ENCODE measurements at places on chromosomes 4 and X. TPM values are rescaled to one million over a fixed set of nuclear protein-coding genes. Genes with fewer than 3 reads are reported as not detected.

GRCh38 chrX:45851434-45851991, 650.8 kb upstream of the DIPK2B start:
- DNase-seq = peak; percentile 38

DNA sequence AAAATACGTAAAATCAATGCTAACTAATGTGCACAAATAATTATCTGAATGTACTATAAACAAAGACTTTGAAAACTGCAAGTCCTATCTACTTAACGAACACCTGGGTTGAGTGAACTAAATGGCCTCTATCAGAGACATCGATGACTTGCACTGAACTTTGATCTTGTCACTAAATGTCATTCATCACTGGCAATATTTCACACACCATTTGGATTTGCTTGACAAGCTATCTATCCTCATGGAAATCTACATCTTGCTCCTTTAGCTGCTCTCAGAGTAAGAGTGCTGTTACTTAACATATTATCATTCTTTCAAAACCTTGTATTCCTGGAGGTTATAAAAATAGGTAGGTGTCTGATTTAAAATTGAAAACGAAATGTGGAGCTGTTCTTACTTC, 289.3 kb downstream of the TLL1 start:
- no peak for DNase-seq

GRCh38 chr4:17092736-17093437, 194.4 kb upstream of the LDB2 start:
- no peak for DNase-seq

DNA sequence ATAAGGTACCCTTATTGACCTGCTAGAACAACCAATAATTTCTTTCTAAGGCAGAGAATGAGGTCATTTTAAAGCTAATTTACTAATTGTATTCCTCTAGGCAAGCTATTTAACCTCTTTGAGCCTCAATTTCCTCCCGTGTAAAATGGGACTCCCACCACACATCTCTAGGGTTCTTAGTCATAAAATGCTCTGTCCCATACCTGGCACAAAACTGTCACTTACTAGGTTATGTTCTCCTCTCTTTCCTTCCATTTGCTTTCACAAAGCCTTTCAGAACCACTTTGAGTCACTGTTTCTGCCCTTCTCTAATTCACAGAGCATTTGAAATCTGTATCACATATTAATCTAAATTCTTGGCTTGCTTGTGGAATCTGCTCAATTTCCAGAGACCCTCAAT, 2.4 kb upstream of the GPR82 start:
- no peak for DNase-seq

GRCh38 chr4:26208237-26208994, 112.4 kb upstream of the RBPJ start:
- DNase-seq = no peak

Gene RPA4
- total RNA-seq = 0.17 TPM
